ENCODE measurements at places on chromosomes 4 and X.

GRCh38 chr4:107276052-107276451 lies 239.9 kb upstream of the DKK2 start:
- DNase-seq, result no peak

DNA sequence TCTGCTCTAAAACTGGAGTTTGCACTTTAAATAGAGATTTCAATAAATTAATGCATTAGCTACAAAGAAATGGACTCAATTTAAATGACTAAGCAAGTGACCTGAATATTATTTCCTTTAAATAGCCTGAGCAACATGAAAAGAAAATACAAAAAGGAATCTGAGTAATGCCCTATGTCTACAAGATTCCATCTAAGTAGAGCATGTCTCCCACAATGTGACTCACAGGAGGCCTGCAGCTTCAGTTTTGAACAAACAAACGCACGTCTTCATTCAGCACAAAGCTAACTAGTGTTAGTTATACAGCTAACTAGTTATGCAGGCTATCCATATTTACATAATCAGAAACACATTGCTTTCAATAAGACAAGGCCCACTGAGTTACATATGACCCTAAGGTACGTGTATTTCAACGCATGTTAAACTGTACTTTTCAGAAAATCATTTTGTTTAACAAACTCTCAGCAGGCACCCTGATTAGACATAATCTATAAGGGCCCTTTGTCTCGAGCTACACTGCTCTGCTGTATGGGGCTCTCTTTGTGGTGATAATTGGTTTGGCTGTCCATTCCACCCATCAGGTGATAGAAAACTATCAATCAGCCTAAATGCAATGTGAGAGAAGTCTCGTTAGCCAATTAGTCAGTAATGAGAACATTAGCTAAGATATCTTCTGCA lies 116.5 kb downstream of the MAML3 start:
- no peak for DNase-seq

DNA sequence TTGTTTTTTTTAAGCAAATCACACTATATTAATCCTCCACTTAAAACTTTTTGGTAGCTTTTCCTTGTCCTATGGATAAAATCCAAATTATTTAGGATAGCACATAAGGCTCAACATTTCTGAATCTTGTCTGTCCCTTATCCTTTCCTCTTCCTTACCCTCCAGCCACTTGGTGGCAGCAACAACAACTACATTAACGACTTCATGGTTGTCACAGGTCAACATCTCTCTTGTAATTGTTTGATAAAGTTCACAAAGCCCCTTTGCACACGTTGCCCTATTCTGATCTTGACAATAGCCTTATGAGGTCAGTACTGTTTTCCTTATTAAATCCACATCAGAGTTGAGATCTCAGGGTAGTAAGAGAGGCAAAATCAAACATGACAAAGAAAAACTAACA lies 269.0 kb upstream of the PABPC4L start:
- no peak for DNase-seq

DNA sequence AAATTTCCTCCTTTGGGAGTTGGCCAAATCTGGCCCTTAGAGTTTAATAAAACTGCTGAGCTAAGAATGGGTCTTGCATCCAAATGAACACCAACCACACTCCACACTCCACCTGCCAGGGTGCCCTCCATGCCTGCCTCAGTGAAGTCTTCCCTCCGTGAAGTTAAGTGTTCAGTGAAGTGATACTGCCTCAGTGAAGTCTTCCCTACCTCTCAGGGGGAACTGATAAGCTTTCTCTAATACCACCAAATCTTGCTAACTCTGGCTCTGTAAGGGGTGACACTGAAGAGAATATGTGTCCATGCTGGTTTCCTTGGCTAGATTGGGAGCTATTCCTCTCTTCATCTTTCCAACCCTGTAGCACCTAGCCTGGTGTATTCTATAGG lies 27.9 kb downstream of the MED28 start:
- DNase-seq, result no peak

GRCh38 chr4:27684610-27685011 lies 824.0 kb downstream of the STIM2 start:
- DNase-seq, result no peak

GRCh38 chrX:4181782-4182407 lies 468.4 kb upstream of the PRKX start:
- DNase-seq, result no peak

DNA sequence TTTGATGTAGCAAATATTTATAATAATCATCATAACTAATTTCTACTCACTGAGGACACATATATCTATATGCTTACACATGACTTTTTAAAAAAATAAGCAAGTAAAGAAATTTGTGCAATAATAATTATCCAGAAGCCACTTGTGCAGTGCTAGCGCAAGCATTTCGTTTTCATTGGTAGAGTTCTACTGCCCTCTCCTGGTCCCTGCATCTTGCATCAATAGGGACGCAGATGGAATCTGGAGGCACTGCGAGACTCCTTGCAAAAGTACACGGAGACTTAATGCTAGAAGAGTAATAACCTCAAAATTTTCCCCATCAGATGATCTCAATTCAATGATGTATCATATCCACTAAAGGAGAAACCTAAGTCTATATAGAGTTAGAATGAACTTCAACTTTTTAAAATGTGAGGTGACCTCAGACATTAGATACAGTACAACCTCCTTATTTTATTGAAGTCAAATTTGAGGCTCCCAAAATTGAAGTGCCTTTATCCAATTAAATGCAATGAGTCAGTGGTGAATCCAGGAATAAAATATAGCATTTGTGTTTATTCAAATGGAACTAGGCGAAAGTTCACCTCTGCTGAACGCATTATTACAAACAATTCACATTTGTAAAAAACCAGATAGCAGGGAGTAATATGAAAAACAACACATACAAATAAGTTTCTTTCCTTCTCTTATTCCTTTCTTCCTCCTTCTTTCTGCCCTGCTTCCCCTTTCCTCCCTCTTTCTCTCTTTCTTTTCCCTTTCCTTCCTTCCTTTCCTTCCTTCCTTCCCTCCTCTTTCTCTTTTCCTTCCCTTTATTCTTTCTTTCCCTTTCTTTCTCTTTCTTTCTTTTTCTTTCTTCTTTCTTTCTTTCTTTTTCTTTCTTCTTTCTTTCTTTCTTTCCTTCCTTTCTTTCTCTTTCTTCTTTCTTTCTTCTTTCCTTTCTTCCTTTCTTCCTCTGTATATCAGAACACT lies 450.0 kb downstream of the ANKRD50 start:
- no peak for DNase-seq
